NB4 (cell line): ENCODE measurements at places on chromosomes 1 and 21.

DNA sequence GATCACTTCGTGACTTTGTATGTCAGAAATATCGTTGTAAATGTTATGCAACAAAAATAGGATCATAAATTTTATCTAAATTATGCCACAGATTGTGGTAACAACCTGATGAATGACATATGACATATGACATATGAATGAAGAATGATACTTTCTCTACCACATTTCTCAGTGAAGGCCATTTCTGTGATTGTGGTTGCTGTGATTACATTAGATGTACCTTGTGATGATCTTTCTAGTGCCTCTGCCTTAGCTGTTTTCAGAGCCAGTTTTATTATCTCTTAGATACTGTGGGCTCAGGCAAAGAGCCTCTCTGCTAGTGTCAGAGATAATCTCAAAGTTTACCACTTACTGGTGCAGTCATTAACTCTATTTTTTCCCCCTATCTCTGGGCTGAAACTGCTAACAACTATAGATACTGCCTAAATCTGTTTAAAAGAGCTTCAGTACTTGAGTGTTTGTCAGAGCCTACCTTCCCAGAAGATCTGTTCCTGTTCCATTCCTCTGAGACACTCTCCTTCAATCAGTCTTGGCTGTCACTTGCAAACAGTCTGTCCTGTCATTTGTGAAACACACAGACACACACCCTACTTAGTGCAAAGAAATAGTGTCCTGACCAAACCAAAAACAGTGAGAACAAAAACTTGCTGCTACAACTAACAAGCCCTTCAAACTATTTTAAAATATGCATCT is 55.5 kb downstream of the HMCN1 start:
- DNase-seq, result no peak

DNA sequence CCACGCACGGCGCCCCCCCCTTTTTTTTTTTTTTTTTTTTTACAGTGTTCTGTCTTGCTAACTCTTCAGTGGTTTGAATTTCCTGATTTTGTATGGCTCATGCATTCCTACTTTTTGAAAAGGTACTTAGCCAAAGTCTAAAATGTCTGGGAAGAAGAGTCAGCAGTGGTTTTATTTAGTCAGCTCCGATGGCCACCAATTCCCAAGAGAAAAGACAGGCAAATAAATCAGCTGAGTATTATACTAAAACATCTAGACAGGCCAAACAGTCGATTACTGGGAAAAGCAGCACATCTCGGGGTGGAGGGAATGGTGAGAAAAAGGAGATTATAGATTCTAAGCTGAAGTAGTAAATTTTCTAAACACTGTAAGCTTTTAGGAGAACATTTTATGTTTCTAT is 192.5 kb upstream of the ZRANB2 start:
- DNase-seq, result no peak

- DNase-seq, result no peak
Measured at GRCh38 chr1:11207898-11208611, 18.9 kb downstream of the ANGPTL7 start.

GRCh38 chr1:16171314-16172151 is 15.7 kb upstream of the EPHA2 start:
- DNase-seq, result no peak

GRCh38 chr1:14561014-14561693 is 37.3 kb upstream of the KAZN start:
- no peak for DNase-seq

DNA sequence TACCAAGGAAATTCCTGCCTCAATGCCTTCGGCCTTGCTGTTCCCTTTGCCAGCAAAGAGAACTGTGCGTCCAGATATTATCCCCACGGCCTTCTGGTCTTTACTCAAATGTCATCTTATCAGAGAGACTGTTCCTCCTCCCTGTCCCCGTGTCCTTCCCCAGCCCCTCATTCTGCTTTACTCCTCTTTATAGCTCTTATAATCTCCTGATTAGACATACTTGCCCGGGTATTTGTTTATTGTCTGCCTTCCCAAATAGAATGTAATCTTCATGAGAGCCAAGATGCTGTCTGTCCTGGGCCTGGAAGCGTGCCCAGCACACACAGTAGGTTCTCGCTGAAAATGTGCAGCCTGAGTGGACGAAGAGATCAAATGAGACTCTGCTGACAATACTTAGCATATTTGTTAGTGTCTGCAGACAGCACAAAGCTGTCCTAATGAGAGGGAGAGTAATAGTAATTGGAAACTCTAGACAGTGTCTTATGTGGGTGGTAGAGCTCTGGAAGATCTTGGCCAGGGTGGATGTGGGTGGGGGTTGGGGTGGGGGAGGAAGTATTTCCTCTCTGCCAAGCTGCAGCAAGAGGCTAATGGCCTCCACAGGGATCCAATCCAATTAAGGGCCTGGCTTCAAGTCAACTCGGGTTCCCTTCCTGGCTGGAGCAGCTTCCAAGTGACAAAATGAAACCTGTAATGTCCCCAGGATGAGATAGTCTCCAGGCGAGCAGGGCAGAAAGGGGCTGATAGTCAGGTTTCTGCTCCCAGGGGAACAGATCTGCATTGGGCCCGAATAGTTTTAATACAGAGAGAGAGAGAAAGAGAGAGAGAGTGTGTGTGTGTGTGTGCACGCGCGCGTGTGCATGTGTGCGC is 9.5 kb upstream of the CLIC4 start:
- DNase-seq, result peak; percentile 45

GRCh38 chr1:226107471-226108460 is 45.2 kb downstream of the H3-3A start:
- peak; percentile 49 for DNase-seq

DNA sequence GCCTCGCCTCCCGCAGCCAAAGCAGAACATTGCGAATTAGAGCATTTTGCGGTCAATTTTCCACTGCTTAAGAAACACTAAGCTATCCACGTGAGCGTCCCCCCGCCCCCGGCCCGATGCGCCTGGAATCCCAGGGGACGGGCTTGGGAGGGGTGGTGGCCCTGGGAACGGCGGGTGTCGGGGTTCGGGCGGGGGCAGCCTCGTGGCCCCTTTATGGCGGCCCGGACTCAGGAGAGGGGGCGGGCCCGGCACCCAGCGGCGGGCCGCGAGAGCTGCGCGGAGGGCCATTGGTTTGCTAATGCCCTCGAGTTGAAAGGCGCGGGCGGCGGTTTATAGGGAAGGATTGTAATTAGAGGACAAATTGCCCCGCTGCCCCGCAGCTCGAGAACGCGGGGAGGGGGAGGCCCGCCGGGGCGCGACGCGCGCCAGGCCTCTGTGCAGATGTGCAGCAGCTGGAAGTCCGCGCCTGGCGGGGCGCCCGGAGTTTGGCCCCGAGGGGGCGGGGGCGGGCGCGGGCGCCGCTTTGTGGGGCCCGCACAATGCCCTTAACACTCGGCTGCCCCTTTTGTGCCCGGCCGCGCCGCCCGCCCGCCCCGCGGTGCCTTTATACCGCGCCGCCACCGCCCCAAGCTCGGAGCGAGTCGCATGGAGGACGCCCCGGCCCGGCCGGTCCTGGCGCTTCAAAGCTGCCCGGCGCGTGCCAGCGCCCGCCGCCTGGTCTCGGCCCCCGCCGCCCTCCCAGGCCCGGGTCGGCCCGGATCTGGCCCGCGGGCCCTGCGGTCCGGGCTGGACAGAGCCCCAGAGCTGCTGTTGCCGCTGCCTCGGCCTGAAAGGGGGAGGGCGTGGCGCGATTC is 1.9 kb upstream of the HES3 start:
- DNase-seq, result no peak

GRCh38 chr1:30525971-30526651 is 197.3 kb downstream of the MATN1 start:
- DNase-seq, result peak; percentile 9

DNA sequence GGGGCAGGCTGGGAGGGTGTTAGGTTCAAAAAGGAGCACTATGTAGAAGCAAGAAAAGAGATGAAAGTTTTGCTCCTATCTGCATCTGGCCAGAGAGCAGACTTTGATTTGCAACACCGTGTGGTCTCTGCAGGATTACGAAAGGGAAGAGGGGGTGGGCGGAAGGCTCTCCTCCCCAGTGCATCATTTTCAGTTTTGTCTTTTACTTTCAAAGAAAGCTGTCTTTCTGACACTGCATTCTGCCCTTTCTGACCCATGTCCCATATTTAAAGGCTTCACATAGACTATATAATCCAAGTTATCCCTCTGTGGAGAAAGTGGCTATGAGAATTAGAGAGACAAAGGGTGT is 126.5 kb downstream of the RHOU start:
- peak; percentile 33 for DNase-seq

GRCh38 chr1:164780111-164780812 is 221.3 kb downstream of the PBX1 start:
- no peak for DNase-seq

- DNase-seq, result peak; percentile 69
Measured at GRCh38 chr21:31872452-31873274, at the start of gene HUNK. TSS of gene HUNK (plus strand) at chr21:31873020. CDS start at chr21:31873675, 655 bp downstream.
